ENCODE measurements at places on chromosomes 13 and 19.

GRCh38 chr19:52198678-52199077 is 8.8 kb downstream of the PPP2R1A start:
- DNase-seq, result no peak

DNA sequence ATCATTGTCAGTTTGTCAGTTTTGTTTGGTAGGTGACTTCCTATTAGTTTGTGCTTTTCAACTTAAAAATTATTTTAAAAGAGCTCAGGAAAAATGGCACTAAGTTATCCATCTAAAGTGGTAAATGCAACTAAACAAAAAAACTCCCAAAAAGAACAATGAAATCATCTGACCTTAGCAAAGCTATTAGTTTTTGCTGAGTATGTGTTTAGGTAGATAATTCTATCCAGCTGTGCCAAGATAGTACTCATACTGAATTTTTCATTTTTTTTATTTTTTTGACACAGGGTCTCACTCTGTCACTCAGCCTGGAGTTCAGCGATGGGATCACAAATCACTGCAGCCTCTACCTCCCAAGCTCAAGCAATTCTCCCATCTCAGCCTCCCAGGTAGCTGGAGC is 645.3 kb downstream of the TBC1D4 start:
- no peak for DNase-seq

DNA sequence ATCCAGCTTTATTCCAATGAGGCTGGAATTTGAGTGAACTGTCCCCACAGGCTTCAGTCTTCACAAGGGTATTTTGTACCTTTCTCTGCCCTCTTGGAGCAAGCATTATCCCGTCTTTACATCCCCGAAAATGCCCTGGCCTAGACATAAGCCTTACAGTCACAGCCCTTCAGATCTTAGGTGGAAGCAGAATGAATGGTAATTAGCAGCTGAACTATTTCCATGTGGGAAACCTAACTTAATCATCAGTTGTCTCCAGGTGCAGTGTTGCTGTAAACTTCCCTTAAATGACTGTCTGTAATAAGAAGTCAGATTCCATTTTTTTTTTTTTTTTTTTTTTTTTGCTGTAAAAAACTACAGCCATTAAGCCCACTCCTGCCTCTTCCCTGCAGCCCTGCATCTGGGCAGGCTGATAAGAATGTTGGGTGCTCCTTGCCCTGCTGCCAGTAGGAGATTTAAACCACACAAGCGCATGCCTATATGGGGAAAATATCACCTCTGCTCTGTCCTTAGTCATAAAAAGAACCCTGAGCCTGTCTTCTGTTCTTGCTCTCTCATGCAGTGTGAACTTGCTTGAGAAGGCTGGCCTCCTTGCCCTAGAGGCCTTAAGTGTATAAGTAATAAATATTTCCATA is 426.8 kb upstream of the SLITRK5 start:
- DNase-seq, result peak; percentile 27

GRCh38 chr19:33309826-33310225 is 7.5 kb upstream of the CEBPA start:
- no peak for DNase-seq

GRCh38 chr19:11137542-11138384 is 17.8 kb downstream of the SPC24 start:
- peak; percentile 81 for DNase-seq

GRCh38 chr13:28476919-28477708 is 17.8 kb downstream of the FLT1 start:
- DNase-seq, result no peak

- DNase-seq, result no peak
Measured at GRCh38 chr13:98108341-98108740, 34.6 kb upstream of the FARP1 start.

DNA sequence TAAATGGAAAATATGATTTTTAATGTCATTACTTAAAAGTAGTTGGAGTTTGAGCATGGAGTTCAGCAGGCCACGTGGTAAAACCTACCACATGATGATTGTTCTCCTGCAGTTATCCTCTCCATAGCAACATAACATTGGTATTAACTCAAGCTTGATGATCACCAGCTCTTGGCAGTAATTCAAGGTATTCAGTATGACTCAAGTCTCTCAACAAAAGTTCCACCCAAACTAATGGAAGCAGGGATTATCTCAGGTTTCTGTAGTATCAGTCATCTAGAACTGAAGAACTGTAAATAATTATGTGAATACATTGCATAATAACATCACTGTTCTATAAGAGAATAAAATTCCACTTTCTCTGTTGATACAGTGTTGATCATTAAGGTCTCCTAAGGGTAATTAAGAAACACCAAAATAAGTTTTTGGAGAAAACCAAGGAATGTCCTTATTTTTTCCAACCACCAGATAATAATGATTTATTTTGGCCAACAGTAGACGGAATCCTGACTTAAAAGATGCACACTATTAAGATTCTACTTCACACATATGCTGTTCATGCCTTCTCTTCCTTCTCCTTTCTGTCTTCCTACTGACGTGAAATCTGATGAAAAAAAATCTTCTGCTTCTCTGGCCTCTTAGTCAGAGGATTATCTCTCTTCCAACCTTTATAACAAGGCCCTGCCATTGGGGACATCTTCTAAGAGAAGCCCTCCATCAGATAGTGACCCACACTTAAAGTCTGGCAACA is 1092.3 kb downstream of the EFNB2 start:
- no peak for DNase-seq
